ENCODE measurements at places on chromosomes 5 and 9.

DNA sequence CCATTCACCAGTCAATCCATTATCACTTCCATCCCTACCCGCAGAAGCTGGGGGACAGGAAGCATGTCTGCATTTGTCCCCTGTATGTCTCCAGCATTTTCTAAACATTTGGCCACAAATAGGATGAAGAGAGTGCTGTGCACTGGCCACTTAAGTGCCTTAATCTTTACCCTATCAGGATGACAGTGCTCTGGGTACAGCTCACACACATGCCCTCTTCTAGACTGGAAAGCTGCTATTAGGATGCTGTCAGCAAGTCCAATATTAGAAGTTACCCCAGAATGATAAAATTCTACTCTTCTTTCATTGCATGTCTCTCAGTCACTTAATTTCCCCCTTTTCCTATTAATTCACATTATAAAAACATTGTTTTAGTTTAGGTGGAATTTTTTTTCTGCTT lies 168.4 kb downstream of the RASEF start:
- DNase-seq = no peak

- no peak for DNase-seq
Measured at GRCh38 chr5:124043456-124043855, 531.5 kb downstream of the CSNK1G3 start.

- DNase-seq = no peak
Measured at GRCh38 chr9:24616863-24617262, 71.2 kb upstream of the IZUMO3 start.

- DNase-seq = no peak
Measured at GRCh38 chr9:123074628-123075027, 41.2 kb downstream of the GPR21 start.

- no peak for DNase-seq
Measured at GRCh38 chr5:98927242-98927988, 1.4 kb downstream of the CHD1 start.

GRCh38 chr5:132819468-132819867 lies 6.4 kb downstream of the SOWAHA start:
- no peak for DNase-seq

DNA sequence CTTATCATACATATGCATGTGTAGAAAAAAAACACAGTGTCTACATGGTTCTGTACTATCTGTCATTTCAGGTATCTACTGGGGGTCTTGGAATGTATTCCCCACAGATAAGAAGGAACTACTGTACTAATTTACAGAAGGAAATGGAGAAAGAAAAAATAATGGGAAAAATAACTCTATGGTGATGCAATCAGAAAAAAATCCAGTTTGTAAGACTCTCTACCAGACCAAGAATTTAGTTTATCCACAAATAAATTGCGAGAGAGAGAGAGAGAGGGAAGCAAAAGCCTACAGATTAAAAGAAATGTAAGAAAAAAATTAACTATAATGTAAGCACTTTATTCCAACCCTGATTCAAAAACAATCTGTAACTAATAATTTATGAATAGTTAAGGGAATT lies 708.6 kb upstream of the ZNF608 start:
- DNase-seq = no peak

GRCh38 chr9:137311986-137312851 lies 10.1 kb upstream of the NRARP start:
- DNase-seq = no peak

DNA sequence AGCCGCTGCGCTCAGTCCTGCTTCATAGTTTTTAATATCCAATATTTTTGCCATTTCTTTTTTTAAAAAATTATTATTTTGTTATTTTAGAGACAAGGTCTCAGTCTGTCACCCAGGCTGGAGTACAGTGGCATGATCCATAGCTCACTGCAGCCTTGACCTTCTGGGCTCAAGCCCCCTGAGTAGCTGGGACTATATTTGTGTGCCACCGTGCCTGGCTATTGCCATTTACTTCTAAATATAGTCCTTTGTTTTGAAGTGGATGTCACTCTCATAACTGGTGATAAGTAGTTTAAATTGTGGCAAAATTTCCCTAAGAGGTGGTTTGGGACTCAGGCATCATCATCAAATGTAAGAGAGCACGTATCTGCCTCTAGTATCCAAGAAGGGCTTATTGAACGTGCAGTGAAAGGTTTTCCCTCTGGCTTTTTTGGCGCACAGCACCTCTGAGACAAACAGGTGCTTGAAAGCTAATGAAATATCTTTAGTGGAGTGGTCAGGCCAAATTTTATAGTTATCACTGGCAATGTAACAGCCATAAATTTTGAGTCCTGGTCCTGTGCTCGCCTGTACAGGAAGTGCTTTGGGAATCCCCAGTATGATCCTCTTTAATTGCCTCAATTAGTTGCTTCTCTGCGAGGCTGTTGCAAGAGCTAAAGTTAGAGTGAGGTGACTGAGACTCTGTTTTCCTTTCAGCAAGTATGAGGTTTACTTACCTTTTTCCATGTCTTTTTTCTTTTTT lies 14.8 kb downstream of the STXBP1 start:
- DNase-seq = no peak

- no peak for DNase-seq
Measured at GRCh38 chr9:8232726-8233125, 433.1 kb upstream of the DMAC1 start.

DNA sequence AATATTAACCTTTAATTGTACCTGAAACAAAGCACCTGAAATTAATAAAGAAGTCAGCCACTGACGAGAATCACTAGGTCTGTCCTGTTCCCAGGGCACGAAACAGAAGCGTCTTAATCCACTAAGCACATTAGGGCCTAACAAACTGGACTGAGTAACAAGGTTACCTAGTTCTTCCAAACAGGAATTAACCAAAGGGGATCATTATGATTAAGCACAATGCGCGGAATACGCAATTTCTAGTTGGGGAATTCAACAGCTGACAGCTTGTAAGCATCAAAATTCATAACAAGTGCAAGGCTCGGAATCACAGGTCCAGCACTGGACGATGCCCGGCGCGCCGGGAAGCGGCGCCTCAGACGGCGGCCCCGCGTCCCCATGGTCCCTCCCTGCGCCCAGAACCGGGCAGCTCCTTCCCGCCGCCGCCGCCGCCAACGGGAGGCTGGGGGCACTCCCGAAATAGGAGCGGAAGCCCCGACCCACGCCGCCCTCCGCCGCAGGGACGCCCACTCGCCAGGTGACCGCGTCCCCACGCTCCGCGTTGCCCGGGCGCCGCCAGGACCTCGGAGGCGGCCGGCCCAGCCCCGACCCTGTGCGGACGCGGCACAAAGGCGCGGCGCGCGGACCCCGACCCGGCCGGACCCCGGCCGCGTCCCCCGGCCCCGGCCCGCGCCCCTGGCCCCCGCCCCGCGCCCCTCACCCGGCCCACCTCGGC lies 898 bp downstream of the CAMSAP1 start:
- no peak for DNase-seq

DNA sequence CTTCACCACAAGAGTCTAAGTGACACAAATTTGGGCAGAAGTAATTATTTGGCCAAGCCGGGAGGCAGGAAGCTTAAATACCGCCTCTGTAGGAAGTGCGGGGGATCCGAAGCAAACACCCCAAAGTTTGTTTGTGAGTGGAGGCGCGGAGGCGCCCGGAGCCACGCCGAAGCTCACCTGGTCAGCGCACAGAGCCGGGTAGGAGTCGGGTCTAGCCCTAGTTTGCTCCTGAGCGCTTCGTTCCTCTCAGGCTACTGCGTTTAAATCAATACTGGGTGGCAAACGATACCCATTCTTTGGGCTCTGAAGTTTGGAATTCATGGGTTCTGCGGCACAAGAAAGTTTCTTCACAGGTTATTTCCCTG lies 855 bp downstream of the MCC start:
- DNase-seq = no peak

DNA sequence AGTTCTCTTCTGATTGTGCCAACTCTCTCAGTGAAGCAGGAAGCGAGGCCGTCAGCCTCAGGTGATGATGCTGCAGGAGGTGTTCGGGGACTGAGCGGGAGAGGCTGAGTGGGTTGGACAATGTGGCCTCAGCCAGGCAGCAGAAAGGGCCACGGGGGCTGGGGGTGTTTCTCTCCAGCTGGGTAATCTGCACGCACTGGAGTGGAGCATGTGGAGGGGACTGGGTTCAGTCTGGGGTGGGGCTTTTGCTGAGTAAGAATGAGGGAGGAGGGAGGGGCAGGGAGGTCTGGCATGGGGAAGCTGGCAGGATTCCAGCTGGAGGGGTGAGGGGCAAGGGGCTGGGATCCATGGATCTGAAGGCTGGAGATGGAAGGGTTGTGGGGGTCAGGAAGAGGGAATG lies 60.8 kb upstream of the PHYKPL start:
- DNase-seq = no peak

DNA sequence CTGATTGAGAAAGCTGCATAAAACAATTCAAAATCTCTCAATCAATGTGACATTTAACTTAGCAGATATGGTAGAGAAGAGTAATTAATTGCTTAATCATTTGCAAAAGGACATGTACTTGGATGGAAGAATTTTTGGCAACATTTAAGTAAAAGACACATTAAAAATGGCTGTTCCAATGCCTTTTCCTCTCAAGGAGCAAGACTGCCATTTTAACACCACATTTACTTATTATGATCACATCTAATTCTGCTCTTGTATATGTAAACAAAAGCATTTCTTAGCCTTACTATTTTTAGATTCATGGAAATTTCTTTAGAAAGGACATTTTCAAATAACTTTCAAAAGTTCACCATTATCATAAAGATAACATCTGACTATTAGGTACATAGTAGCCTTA lies 360.0 kb downstream of the HINT1 start:
- DNase-seq = no peak

DNA sequence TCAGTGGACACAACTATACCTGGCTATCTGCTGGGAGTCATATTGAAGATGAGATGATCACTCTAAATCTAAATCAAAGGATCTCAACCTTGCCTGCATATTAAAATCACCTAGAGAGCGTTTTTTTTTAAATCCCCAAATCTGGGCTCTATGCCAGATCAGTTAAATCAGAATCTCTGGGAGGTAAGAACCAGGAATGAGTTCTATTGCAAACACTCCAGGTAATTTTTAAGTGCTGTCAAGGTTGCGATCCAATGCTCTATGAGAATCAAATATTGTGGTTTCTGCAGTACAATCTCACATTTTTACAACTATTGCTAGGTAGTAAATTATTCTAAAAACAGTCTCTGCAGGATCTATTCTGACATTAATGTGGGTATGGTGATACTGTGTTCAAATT lies 202.3 kb upstream of the OR13F1 start:
- DNase-seq = no peak

DNA sequence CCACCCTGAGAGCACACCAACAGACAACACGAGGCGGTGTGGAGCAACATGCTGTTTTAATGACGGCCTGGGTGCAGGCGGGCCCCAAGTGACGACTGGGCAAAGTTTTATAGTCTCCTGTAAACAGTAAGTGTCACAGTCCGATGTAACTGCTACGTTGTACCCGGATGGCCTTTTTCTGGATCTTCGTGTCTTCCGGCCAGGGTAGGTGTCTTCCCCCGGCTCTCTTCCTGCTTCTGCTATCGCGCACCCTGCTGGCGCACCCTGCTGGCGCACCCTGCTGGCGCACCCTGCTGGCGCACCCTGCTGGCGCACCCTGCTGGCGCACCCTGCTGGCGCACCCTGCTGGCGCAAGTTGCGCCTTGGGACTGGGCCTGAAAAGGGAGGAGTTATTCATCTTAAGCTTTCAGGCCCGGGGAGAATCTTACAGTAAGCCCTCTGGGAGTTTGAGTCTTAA lies 143.0 kb upstream of the TARS1 start:
- DNase-seq = no peak

DNA sequence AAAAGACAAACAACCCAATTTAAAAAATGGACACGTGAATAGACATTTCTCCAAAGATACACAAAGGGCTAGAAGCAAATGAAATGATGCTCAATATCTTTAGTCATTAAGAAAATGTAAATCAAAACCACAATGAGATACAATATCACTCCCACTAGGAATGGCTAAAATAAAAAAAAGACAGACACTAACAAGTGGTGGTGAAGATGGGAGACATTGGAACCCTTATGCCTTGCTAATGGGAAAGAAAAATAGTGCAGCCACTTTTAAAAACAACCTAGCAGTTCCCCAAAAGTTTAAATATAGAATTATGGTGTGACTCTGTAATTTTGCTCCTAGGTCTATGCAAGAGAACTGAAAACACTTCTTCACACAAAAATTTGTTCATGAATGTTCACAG lies 40.7 kb downstream of the SH3TC2 start:
- DNase-seq = no peak

DNA sequence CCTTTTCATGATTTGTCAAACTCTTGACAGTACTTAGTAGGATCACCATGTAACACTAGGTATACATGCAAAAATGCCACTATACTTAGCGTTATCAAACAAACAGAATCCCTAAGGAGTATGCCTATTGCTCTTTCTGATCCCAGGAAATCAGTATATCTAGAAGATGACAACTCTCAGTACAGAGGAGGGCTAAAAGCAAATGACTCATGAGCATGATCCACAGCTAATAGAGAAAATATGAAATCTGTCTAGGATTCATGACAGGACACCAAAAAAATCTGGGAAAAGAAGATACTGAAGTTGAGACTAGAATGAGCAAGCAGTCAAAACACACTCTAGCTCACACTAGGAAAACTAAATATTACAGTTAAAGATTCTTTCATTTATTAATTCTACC lies 89.2 kb downstream of the RAPGEF6 start:
- no peak for DNase-seq

GRCh38 chr5:149202910-149203451 lies 61.7 kb downstream of the ABLIM3 start:
- no peak for DNase-seq

DNA sequence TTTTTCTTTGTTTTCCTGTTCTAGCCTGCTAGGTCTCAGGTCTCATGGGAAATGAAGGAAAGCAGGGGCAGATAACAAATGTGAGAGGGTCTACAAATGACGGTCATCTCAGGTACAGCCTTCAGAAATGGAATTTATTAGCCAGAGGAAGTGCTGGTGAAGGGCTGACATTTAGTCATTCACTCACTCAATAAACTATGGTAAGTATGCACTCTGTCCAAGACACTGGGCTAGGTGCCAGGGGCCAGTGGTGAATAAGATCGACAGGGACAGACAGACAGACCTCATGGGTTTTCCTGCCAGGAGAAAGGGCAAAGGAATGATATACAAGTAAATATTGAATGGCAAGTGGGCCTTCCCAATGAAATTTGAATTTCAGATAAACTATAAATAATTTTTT lies 6.3 kb downstream of the PDE6A start:
- DNase-seq = no peak

- DNase-seq = no peak
Measured at GRCh38 chr9:77218612-77219011, 41.3 kb downstream of the VPS13A start.

GRCh38 chr5:485946-486491 lies 38.2 kb downstream of the SLC9A3 start:
- DNase-seq = no peak

- DNase-seq = no peak
Measured at GRCh38 chr5:113204525-113205161, 228.0 kb downstream of the DCP2 start.

GRCh38 chr5:6396836-6397535 lies 18.6 kb upstream of the MED10 start:
- DNase-seq = no peak

All from T1000 (cell line).